Activated B cell treated with CpG ODN at 0.5 μM for 24 hours (primary cell): ENCODE measurements at places on chromosomes 2 and 18. TPM values are rescaled to one million over a fixed set of nuclear protein-coding genes. Genes with fewer than 3 reads are reported as not detected.
A peak's percentile ranks its signal among the peaks of the same experiment; 100 is the strongest.

DNA sequence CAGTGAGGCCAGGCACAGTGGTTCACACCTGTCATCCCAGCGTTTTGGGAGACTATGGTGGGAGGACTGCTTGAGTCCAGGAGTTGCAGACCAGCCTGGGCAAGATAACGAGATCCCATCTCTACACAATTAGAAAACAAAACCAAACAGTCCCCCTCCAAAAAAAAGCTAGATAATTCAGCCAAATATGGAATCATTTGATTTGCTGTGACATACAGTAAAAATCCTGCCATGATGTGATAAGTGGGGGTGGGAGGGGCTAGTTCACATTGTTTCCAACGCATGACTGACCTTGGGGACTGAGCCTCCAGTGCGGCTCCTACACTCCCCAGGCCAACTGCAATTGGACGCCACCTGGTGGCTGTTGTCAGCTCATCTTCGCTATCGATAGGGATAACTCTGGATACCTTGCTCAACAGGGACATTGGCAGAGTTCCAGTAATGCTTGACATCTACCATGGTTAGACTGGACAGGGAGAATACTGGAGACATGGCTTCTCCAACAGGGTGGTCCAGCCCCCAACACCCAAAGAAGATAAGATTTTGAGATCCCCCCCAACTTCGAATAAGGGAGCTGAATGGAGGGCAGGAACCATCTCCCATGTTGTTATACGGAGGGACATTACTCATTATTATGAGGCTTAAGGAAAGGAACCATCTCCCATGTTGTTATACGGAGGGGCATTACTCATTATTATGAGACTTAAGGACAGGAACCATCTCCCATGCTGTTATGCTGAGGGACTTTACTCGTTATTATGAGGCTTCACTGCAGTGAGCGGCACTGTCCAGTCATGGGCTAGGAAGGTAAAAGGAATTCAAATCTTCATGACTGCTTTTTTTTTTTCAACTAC, 135.9 kb downstream of the TGIF1 start:
- H3K27ac ChIP-seq, result peak overlapping the region; percentile 96
- no peaks in the 10 kb centered on the region for H3K27me3 ChIP-seq
- peaks cover 53% of the 10 kb centered on the region for H3K4me1 ChIP-seq
- DNase-seq, result peak; percentile 40

GRCh38 chr2:210626849-210627248, 70.5 kb downstream of the CPS1 start:
- no peaks in the 10 kb centered on the region for H3K36me3 ChIP-seq
- no peaks in the 10 kb centered on the region for H3K4me1 ChIP-seq
- no peak overlapping the region for H3K4me3 ChIP-seq
- H3K27ac ChIP-seq, result no peak overlapping the region

- H3K27ac ChIP-seq, result no peak overlapping the region
- no peaks in the 10 kb centered on the region for H3K4me1 ChIP-seq
- no peak overlapping the region for H3K4me3 ChIP-seq
- H3K36me3 ChIP-seq, result no peaks in the 10 kb centered on the region
Measured at GRCh38 chr18:68735483-68736343, 20.8 kb upstream of the TMX3 start.

DNA sequence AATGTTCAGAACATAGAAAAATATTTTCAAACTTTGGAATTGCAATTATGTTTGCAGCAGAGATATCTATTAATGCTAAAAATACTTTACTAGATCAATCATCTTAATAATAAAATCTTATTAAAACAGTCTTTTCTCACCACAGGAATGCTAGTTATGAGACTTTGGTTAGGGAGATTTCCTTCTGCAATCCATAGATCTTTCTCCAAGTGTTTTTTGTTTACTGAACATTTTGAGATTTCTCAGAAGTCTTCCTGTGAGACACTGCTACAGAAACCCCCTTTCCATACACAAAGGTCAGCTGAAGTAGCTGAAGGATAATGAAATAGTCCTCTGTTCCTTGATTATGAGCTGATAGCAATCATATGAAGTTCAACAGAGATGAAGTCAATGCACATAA, 59.4 kb upstream of the RAPH1 start:
- peaks cover 61% of the 10 kb centered on the region for H3K27me3 ChIP-seq
- peaks cover 12% of the 10 kb centered on the region for H3K4me1 ChIP-seq
- no peak overlapping the region for H3K4me3 ChIP-seq
- DNase-seq, result no peak

The CLEC4F gene
- total RNA-seq, result not detected in 2 replicates

DNA sequence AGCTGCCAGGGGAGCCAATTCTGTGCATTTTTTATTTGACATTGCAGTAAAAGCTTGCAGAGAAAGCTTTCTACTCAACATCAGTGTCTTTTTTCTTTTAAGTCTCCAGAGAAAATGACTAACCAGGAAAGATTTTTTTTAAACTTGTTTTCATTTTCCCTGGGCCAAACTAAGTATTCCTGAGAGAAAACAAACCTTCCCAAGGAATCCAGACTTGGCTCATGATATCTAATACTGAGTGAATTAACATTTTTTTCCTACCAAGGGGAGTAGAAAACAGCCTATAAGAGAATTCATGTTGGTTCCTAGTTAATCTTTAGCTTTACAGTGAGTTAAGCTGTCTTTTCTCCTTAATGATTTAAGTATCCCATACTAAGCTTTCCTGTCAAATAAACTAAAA, 46.7 kb downstream of the DAPL1 start:
- DNase-seq, result no peak
- no peak overlapping the region for H3K4me3 ChIP-seq
- no peak overlapping the region for H3K27ac ChIP-seq
- no peaks in the 10 kb centered on the region for H3K36me3 ChIP-seq

GRCh38 chr2:151071382-151071781, 190.3 kb downstream of the RBM43 start:
- DNase-seq, result no peak
- H3K4me1 ChIP-seq, result no peaks in the 10 kb centered on the region
- no peaks in the 10 kb centered on the region for H3K36me3 ChIP-seq
- H3K27me3 ChIP-seq, result peaks cover 8% of the 10 kb centered on the region

The NEU2 gene
- total RNA-seq, result not detected in 2 replicates

GRCh38 chr2:196171946-196172345, 568 bp upstream of the STK17B start:
- DNase-seq, result no peak
- H3K4me1 ChIP-seq, result peaks cover 63% of the 10 kb centered on the region
- H3K36me3 ChIP-seq, result peaks cover 36% of the 10 kb centered on the region
- peak overlapping the region; percentile 81 for H3K27ac ChIP-seq
